ENCODE measurements at places on chromosomes 13 and 19. TPM values are rescaled to one million over a fixed set of nuclear protein-coding genes. Genes with fewer than 3 reads are reported as not detected.

CPB2 gene
- not detected for total RNA-seq

PRR20D gene
- not detected for total RNA-seq

UGGT2 gene
- total RNA-seq: 67.3 TPM

ZNF223 gene
- total RNA-seq: 3.7 TPM

UPK1A gene
- total RNA-seq: not detected

ADM5 gene
- 0.66 TPM for total RNA-seq

PTPRS gene
- 117 TPM for total RNA-seq

Measured in uterine smooth muscle cell (primary cell).